Right lung (tissue), 10 donors: ENCODE measurements at places on chromosomes 2 and 18. TPM values are rescaled to one million over a fixed set of nuclear protein-coding genes. Genes with fewer than 3 reads are reported as not detected.

GRCh38 chr2:77199411-77199810 is 322.8 kb downstream of the LRRTM4 start:
- DNase-seq: no peak

- no peak for DNase-seq
Observed at GRCh38 chr2:152497481-152498052, 162.6 kb downstream of the FMNL2 start.

- DNase-seq: no peak
Observed at GRCh38 chr2:29837925-29838324, 83.5 kb downstream of the ALK start.

DNA sequence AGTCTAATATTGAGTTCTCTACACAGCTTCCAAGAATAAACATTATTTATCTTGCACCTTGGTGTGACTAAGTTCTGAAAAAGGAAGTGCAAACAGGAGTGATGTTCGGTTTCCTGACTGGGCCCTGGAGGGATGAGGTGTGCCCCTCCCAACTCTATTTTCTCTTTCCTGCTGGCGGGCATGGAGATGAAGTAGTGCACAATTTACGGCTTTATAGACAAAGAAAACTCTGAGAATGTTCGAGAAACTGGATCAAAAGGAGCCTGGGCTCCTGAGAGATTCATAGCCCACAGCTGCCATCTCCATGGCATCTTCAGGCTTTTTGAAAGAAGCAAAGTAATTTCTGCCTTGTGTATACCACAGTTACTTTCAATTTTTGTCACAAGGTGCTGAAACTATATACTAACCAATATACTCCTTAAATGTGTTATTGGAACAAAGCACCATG is 22.3 kb downstream of the LRATD1 start:
- DNase-seq: no peak

DNA sequence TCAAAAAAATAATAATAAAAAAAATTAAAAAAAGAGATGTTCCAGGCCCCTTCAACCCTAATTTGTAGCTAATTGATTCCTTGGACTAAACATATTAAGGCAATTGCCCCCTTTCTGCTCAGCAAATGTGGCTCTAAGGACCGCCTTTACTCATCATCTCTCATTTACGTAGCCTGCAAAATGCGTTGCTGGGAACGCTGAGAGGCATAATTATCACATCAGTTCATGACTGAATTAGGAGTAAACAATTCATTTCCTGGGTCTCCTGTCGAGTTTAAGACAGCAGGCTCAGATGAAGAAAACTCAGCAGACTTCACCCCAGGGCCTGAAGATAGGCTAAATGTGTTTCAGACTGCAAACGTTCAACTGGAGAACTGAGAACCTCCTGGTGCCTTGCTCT is 413.5 kb downstream of the NBAS start:
- DNase-seq: no peak

GRCh38 chr18:62374410-62374965 is 49.4 kb downstream of the TNFRSF11A start:
- no peak for DNase-seq

GRCh38 chr2:12226653-12227052 is 480.2 kb downstream of the LPIN1 start:
- DNase-seq: no peak

- peak; percentile 62 for DNase-seq
Observed at GRCh38 chr2:126699716-126700581, 44.0 kb downstream of the GYPC start.

- no peak for DNase-seq
Observed at GRCh38 chr18:816088-816653, 4.1 kb upstream of the YES1 start.

- no peak for DNase-seq
Observed at GRCh38 chr2:144343145-144343544, 176.8 kb downstream of the ZEB2 start.

GRCh38 chr2:238838786-238839327 is 9.0 kb upstream of the TWIST2 start:
- DNase-seq: no peak

- DNase-seq: no peak
Observed at GRCh38 chr2:12421046-12421445, 295.7 kb upstream of the TRIB2 start.

The TMEM87B gene
- 29.6 TPM for polyA plus RNA-seq

The CRYGC gene
- polyA plus RNA-seq: not detected

The ARHGEF33 gene
- 1.9 TPM for polyA plus RNA-seq

The MARCHF4 gene
- 0.24 TPM for polyA plus RNA-seq

The TTC27 gene
- 26.4 TPM for polyA plus RNA-seq

The ABCG8 gene
- polyA plus RNA-seq: 0.60 TPM

The SDC1 gene
- 149 TPM for polyA plus RNA-seq

The LRRC30 gene
- not detected for polyA plus RNA-seq
